ENCODE measurements at places on chromosomes 7 and 10. TPM values are rescaled to one million over a fixed set of nuclear protein-coding genes. Genes with fewer than 3 reads are reported as not detected.

Gene CC2D2B
- 2.8 TPM for total RNA-seq

Gene PHYHIPL
- not detected for total RNA-seq

- no peaks in the 10 kb centered on the region for H3K4me1 ChIP-seq
- no peak overlapping the region for H3K27ac ChIP-seq
- no peaks in the 10 kb centered on the region for H3K27me3 ChIP-seq
- H3K36me3 ChIP-seq, result no peaks in the 10 kb centered on the region
- H3K4me3 ChIP-seq, result no peak overlapping the region
- DNase-seq, result no peak
These were observed 202.0 kb downstream of the WDR11 start for GRCh38 chr10:121053151-121053550.

Gene AFAP1L2
- 10.1 TPM for total RNA-seq

GRCh38 chr7:5200561-5201235 is 10.7 kb downstream of the WIPI2 start:
- H3K4me3 ChIP-seq, result no peak overlapping the region
- DNase-seq, result no peak
- no peaks in the 10 kb centered on the region for H3K4me1 ChIP-seq
- H3K36me3 ChIP-seq, result peaks cover 51% of the 10 kb centered on the region
- H3K27me3 ChIP-seq, result no peaks in the 10 kb centered on the region
- no peak overlapping the region for H3K27ac ChIP-seq

DNA sequence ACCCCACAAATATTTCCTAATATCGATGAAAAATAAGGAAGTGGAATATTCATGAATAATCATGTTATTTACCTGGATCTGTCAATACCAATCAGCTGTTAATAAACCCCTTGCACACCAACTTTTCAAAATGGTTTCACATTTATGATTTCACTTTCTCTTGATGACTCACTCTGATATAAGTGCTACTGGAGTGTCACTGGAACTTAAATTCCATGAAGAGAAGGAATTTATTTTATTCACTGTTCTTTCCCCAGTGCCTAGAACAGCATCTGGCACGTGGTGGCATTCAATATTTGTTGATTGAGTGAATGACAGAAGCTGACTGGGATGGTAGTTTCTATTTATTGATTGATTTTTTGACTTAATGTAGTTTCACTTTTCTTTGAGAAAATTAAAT is 3.5 kb upstream of the ENO4 start:
- H3K36me3 ChIP-seq, result no peaks in the 10 kb centered on the region
- peaks cover 15% of the 10 kb centered on the region for H3K27me3 ChIP-seq
- H3K27ac ChIP-seq, result no peak overlapping the region
- H3K4me1 ChIP-seq, result peaks cover 4% of the 10 kb centered on the region

DNA sequence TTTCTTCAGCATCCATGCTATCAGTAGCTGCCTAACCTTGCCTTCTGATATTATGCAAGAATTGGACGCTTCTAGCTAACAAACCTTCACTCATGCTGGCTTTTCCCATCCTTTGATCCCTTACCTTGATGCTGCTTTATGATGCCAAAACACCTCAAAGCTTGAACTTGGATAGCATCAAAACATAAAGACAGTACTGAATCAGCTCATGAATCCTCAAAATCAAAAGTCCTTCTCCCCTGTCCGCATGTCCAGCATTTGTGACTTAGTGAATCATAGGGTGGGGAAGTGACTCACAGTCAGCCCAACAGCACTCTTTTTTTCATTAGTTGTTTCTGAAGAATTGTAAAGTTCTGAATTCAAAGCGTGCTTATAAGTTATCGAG is 89.5 kb upstream of the PIK3CG start:
- no peaks in the 10 kb centered on the region for H3K4me1 ChIP-seq
- no peaks in the 10 kb centered on the region for H3K27me3 ChIP-seq
- no peak overlapping the region for H3K27ac ChIP-seq
- no peak overlapping the region for H3K4me3 ChIP-seq
- no peak for DNase-seq

DNA sequence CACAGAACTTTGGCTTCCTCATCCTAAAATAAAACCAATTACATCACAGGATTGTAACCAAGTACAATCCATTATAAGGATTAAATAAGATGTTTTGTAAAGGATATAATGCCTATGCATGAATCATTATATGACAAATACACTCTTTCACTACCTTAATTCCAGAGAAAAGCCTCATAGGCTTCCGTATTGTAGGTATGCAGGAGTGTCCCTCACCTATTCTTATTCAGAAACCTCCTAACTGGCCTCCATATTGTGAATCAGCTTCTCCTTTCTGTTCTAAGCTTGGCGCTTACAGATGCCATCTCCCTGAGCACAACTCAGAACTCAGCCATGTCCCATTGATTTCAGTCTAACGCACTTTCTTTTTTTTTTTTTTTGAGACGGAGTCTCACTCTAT is 69.6 kb upstream of the CAPZA2 start:
- no peaks in the 10 kb centered on the region for H3K27me3 ChIP-seq
- no peaks in the 10 kb centered on the region for H3K4me1 ChIP-seq
- DNase-seq, result no peak
- no peaks in the 10 kb centered on the region for H3K36me3 ChIP-seq

DNA sequence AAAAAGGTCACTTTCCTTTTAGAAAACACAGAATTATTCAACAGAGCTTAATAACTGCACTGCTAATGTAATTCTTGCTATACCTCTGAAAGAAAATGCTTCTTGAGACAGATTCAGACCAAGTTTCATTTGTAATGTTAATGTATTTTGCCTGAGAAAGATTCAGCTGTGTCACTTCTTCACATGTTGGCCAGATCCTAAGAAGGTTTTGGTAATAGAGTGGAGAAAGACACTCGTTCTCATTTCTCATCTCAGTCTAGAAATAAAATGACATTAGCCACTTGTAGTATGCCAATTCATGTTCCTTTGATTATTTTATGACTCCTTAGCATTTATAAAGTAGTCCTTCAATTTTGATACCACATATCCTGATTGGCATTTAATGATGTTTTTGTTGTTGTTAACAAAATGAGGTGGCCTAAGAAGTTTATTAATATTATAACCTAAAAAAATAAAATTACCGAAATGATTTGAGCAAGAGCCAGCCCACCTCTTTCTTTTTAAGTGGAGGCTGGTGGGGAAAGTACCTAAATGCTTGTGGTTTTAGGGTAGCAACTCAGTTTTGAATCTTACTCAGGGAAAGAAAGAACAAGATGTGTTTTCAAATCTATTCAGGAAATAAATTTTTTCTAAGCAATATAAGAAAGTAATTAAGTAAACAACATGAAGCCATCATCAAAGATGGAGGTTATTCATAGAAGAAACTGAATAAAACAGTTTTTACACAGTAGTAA is 16.4 kb upstream of the ELAPOR2 start:
- DNase-seq, result no peak
- no peaks in the 10 kb centered on the region for H3K4me1 ChIP-seq
- H3K4me3 ChIP-seq, result no peak overlapping the region
- no peaks in the 10 kb centered on the region for H3K36me3 ChIP-seq
- H3K27ac ChIP-seq, result no peak overlapping the region

Gene LMOD2
- 0.17 TPM for total RNA-seq

Gene CABCOCO1
- not detected for total RNA-seq

- no peaks in the 10 kb centered on the region for H3K27me3 ChIP-seq
- no peak overlapping the region for H3K27ac ChIP-seq
These were observed 347.2 kb downstream of the SDK1 start for GRCh38 chr7:3648276-3648675.

- no peak overlapping the region for H3K27ac ChIP-seq
- H3K4me1 ChIP-seq, result no peaks in the 10 kb centered on the region
- H3K4me3 ChIP-seq, result no peak overlapping the region
- H3K27me3 ChIP-seq, result no peaks in the 10 kb centered on the region
- DNase-seq, result no peak
- no peaks in the 10 kb centered on the region for H3K36me3 ChIP-seq
These were observed 359.2 kb downstream of the PHF14 start for GRCh38 chr7:11332865-11333228.

All from upper lobe of right lung (tissue), 1 donor.